T-helper 1 cell (primary cell): ENCODE measurements at places on chromosomes 12 and 14.
A peak's percentile ranks its signal among the peaks of the same experiment; 100 is the strongest.

DNA sequence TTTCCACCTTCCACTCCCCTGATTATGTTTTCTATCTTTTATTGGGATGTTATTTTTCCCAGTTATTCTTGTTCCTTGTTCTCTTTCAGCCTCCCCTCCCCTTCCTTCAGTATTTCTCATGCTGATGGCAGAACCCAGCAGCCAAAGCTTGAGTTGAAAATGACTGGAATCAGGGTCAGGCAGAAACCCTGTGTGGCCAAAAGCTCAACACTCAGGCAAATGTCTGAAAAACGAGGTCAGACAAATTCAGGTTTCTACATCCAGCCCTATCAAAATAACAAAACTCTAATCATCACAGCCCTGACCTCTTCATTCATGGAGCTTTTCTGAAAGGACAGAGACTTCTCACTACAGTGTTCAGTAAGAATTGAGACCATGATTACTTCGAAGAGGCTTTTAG is 134.6 kb downstream of the PTPRR start:
- DNase-seq: no peak

- no peak for DNase-seq
These were observed 405.8 kb downstream of the MED13L start for GRCh38 chr12:115871714-115872113.

GRCh38 chr12:47105914-47106674 is 26.3 kb upstream of the AMIGO2 start:
- DNase-seq: no peak

DNA sequence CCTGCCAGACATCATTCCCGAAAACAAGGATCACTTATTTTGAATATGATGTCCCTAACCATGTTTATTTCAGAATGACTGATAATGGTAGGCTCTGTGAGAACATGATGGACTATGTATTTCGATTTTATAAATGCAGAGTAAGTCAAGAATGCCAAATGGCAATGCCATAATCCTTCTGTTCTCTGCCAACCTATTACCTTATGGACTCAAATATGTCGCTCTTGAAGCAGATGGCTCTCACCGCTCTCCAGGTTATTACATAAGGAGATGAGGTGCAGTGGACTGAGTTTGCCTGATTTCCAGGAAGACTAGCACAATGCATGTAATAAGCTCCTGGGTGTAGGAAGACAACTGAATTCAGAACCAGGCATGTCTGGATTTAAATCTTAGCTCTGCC is 227.2 kb downstream of the BTG1 start:
- DNase-seq: no peak

GRCh38 chr14:79167957-79168356 is 997.8 kb downstream of the NRXN3 start:
- no peak for DNase-seq

GRCh38 chr12:91307957-91308670 is 125.5 kb upstream of the DCN start:
- DNase-seq: no peak

DNA sequence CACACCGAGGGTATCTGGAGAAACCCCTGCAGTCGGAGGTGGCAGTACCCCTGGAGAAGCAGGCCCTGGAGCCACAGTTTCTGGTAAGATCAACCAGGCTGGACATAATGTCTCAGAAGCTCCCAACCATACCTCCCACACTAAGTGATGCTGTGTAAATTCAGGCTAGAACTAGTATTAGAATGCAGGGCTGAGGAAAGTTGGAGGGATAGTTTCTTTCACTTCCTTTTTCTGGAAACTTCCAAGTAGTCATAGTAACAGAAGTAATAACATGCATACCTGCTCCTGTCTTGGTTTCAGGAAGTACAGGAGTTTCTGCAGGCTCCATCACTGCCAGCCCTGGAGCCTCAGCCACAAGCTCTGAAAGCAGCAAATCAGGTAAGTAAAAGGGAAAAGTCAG is 228.1 kb upstream of the CNTN1 start:
- no peak for DNase-seq

DNA sequence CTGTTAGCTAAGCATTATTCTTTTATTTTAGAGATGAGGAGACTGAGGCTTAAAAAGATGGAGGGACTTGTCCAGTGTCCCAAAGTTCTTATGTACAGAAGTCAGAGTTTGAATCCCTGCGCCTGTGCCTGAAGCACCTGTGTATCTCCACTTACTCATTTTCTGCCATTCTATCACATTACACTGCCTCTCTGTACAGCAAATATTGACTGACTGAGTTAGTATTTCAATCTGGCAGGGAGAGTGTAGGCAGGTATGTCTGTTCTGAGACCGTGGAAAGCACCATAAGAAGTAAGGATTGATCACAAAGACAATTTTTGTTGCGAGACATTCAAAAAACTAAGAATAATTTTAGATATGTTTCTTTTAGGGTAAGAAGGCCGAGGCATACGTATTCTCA is 162.7 kb downstream of the KITLG start:
- DNase-seq: no peak

- DNase-seq: peak; percentile 5
These were observed 152.4 kb downstream of the KIF26A start for GRCh38 chr14:104290756-104291122.

- DNase-seq: no peak
These were observed 37.9 kb upstream of the TBX5 start for GRCh38 chr12:114443607-114444421.

DNA sequence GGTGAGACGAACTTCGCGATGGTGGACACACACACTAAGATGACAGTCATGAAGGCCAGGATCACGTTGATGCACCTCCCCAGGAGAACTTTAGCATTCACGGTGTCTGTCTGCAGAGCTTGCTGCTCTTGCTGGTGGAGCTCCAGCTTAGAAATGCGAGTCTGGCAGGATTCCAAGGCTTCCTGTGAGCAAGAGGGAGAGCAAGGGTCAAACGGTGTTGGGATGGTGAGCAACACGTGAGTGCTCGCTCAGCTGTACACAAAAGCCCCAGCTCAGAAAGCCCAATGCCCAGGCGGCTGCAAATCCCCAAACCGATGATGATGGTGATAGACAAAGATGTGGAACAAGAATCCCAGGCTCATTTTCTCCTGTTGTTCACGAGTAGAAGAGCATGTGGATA is 78.8 kb downstream of the TMCC3 start:
- DNase-seq: no peak

DNA sequence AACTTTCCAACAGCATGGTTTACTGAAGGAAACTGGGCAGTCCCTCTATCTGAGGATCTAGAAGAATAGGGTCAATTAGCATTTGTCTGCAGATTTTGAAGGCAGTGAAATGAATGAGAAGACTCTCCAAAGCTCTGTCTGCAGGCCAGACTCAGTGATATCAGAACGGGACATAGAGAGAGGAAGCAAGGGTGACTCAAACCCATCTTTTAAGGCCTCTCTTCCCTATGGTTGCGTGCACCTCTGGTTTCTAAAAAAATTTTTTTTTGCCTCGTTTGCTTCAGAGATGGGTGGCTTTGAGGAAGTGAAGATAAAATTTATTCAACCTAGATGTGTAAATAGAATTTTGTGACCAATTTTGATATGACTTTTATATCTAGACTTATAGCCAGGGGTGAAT is 71.9 kb upstream of the HOXC13 start:
- DNase-seq: no peak

- no peak for DNase-seq
These were observed 38.8 kb downstream of the DIO2 start for GRCh38 chr14:80172375-80173051.

GRCh38 chr14:65723348-65723747 is 310.8 kb downstream of the FUT8 start:
- DNase-seq: no peak

- DNase-seq: no peak
These were observed 96.9 kb downstream of the SETD3 start for GRCh38 chr14:99383472-99384449.

GRCh38 chr12:1581973-1582708 is 12.2 kb downstream of the FBXL14 start:
- DNase-seq: no peak

GRCh38 chr14:100332797-100333196 is 9.7 kb downstream of the SLC25A47 start:
- DNase-seq: no peak

- no peak for DNase-seq
These were observed 200.2 kb upstream of the SLC38A2 start for GRCh38 chr12:46572644-46573346.

DNA sequence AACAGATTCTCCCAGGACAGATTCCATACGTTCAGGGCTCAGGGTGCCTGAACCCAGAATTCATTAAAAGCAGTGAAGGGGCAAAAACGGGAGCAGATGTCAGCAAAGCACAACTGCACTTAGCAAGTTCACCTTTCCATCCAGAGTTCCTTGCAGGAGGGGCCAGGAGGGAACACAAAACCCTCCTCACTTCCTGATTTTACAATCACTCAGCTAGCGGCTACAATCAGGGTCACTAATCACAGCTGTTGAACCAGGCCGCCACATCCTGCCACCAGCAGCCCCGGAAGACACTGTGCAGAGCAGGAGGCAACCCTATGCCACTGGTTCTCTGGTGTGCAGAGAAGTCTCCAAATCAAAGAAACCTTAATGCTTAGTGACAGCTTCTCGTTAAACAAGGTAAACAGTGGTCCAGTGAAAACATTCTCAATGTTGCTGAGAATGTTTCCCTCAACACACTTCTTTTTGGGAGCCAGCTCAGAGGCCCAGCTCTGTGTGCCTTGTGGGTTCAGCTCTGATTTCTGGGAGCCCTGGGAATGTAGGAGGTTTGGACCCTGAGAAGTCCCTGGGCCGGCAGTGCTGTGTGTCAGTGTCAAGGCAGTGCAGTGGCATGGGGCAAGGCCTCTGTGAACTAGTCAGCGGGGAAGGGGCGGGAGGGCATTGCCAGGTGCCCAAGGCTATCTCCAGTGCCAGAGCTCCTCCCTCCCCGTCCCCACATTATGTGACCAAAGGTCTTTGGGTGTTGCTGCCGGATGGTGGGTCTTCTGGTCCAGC is 54.5 kb downstream of the VCPKMT start:
- peak; percentile 57 for DNase-seq

DNA sequence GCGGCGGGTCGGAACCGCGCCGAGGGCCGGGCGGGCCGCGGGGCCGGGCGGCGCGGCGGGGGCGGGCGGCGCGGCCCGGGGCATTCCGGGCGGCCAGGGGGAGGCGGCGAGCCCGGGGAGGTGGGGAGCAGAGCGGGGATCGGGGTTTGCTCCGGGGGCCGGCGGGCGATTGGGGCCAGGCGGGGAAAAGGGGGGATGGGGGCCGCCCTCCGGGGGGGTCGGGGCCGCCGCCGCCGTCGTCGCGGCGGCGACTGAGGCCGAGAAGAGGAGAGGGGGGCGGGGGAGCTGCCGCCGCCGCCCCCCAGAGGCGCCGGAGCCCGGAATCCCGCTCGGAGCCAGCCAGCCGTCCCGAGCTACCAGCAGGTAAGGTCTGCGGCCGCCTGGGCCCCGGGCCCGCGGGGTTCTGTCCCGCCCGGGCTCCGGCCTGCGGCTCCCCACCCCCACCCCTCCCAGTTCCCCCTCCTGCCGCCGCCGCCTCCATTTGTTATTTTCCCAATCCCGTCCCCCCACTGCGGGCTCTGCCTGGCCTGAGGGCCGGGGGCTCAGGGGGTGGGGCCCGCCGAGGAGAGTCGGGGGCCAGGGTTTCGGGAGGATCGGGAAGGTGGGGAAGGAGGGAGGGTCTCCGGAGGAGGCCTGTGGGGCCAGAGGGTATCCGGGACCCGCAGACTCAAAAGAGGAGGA is 403 bp downstream of the ATN1 start:
- no peak for DNase-seq

DNA sequence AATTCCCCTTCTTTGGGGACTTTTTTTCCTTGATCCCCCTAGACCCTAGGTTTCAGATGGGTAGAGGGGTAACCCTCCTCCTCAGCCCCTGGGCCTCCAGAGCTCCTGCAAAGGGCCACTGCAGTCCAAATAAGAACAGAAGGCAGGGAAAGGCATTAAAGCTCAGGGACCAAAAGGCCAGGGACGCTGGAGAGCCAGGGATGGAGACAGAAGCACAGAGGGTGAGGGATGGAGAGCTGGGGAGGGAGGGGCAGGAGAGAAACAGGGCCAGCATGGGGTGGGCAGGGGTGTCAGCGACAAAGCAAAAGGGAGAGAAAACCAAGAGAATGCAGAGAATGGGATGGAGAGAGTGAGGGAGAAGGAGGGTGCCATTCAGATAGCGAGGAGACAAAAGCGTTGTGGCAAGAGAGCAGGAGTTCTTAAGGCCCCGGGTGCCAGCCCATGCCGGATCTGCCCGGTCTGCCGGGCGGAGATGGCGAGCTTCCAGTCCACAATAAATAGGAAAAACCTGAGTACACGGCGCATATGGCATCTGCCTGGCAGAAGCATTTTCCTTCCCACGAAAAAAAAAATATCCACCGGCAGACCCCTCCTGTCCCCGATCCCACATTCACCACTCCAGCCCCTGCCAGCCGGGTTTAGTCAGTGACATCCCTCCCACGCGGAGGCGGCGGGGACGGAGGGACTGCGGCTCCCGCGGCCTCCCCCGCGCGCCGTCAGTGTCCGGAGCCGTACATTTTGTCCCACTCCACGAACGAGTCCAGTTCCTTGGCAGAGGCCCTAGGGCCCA is 28.6 kb downstream of the FIGNL2 start:
- no peak for DNase-seq

- no peak for DNase-seq
These were observed 13.2 kb upstream of the TIGAR start for GRCh38 chr12:4307593-4308333.

- no peak for DNase-seq
These were observed 16.4 kb upstream of the SRP54 start for GRCh38 chr14:34966413-34966812.

GRCh38 chr14:104305511-104306449 is 167.4 kb downstream of the KIF26A start:
- DNase-seq: no peak

- DNase-seq: no peak
These were observed 24.2 kb upstream of the INF2 start for GRCh38 chr14:104665114-104665656.

GRCh38 chr12:119683413-119683812 is 15.5 kb downstream of the PRKAB1 start:
- no peak for DNase-seq

- no peak for DNase-seq
These were observed 171.6 kb upstream of the PDE3A start for GRCh38 chr12:20196767-20197166.

DNA sequence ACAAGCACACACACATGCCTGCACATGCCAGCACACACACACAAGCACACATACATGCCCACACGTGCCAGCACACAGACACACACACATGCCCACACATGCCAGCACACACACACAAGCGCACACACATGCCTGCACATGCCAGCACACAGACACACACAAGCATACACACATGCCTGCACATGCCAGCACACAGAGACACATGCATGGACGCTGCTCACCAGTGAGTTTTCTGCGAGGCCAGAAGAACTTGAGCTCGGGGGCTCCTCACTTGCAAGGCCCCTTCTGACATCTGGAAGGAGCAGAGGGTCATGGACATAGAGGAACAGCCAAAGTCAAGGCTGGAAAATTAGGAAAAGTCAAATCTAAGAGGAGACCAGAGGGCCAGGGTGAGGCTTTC is 61.2 kb upstream of the BCL11B start:
- DNase-seq: no peak

DNA sequence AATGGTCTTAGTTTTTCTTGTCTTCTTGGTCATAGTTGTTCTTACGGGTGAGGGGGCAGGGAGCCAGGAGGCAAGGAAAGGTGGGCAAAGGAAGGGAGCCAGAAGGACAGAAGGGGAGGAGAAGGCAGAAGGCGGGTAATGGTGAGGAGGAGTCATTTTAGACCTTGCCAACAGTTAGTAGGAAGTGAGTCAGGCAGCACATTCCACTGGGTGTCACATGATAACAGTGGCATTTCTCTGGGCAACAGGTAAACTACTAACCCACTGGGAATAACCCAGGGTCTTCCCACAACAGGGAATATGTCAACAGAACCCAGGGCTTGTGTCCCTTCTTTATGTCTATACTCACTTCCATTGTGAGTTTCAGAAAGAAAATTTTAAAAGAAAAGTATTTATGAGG is 127.6 kb downstream of the SLC8A3 start:
- DNase-seq: no peak

- DNase-seq: no peak
These were observed 8.6 kb upstream of the SLC41A2 start for GRCh38 chr12:104966677-104967076.
